ENCODE measurements at places on chromosomes 11 and 22.

DNA sequence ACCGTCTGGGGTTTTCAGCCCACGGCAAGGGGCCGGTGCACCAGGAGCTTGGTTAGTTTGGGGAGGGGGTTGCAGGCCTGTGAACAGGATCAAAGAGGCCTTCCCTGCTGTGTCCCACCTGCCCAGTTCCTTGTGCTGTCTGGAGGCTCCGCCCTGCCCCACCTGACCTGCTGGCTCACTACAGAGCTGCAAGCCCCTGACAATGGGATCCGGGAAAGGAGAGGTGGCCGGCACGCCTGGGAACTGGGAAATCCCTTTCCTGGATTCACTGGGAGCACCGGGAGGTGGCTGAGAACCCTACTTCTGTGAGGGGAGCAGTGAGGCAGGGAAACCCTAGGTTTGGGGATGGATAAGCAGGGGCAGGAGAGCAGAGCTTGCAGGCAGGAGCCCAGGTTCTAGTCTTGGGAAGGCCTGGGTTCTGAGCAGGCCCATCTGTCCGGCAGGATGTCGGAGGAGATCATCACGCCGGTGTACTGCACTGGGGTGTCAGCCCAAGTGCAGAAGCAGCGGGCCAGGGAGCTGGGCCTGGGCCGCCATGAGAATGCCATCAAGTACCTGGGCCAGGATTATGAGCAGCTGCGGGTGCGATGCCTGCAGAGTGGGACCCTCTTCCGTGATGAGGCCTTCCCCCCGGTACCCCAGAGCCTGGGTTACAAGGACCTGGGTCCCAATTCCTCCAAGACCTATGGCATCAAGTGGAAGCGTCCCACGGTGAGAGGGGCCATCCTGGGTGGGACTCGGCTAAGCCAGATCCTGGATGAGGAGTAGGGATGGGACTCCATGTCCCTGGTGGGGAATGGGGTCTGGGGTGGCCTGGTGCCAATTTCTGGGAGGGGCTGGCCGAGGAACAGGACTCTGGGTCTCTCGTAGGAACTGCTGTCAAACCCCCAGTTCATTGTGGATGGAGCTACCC is 786 bp downstream of the CAPN1 start:
- peak; percentile 40 for DNase-seq

DNA sequence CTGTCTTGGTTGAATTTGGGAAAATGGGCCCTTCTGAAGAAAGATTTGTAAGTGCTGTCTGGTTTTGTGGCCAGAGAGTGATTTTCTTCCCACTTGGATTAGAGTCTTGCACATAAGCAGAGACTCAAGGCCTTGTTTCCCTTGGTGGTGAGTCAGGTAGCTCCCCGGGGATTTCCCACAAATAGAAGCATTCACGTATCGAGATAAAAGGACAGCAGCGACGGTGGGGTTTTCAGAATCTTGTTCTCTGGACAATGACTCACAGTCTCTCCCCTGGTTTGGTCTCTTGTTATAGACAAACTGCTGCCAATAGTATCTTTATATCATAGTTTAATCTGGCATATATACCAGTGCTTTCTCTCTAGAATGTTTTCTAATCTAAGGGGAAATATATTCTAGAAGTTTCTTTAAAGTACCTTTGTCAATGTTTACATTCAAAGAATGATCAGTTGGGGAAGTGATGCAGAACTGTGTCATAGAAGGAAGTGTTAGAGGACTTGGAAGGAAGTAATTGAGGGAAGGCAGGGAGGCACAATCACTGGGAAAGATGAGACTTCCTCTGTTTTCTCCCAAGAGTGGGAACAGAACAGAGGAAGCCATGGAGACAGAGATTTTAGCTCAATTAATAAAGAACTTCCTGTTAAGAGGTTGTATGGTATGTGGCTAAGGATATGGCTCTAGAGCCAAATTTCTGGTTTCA is 18.1 kb downstream of the POLA2 start:
- DNase-seq = peak; percentile 85

GRCh38 chr22:45859231-45860161 is 117.5 kb downstream of the WNT7B start:
- DNase-seq = no peak

DNA sequence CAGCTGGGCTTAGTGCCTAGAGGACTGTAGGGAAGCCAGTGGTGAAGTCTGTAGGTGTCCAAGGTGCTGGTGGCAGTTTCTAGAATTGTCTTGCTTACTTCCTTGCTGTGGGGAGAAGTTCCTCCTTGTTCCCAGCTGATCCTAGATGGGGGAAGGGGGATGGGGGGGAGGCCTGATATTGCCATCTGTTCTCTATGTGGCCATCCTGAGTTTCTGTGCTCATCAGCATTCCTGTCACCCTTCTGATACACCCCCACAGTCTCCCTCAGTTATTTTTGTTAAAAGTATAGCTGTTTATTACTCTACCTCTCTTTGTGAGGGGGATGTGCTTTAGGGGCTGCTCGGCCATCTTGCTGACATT is 36.5 kb downstream of the MADD start:
- DNase-seq = no peak

- no peak for DNase-seq
Measured at GRCh38 chr22:42799061-42799460, 58.0 kb downstream of the ARFGAP3 start.

DNA sequence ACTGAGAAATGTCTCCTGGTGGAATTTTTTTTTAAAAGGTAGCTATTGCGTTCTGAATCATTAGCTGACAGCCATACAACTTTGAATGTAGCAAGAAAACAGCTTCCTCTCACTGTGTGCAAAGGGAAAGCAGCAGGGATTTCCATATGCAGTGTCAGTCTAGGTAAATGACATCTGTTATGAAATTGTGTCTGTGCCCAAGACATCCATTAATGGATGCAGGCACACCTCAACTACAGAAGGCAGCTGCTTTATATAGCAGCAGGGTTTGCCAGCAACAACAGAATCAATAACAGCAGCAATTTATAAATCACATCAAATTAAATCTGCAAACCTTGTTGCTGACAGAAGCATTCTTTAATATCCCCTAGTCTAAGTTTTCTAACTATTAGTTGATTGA is 745.3 kb upstream of the RAG2 start:
- DNase-seq = no peak

DNA sequence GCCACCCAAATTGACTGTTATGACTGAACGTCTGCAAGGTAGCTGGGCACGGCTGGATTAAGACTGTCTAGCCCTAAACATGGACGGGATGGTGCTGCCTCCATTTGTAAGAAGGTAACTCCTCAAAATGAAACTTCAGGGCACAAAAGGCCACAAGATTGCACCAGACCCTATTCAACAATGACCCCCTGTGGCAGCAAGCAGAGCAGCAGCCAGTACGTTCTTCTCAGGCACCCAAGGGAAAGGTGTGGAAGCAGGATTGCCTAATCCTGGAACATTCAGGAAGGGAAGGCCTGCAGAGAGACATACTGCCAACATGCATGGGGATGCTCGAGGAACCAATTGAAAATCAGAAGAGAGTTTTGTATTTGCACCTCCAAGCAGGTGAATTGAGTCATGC is 4.5 kb upstream of the TBX10 start:
- DNase-seq = no peak
